Germinal center (tissue), 1 donor: ENCODE measurements at places on chromosomes 1 and 21.

DNA sequence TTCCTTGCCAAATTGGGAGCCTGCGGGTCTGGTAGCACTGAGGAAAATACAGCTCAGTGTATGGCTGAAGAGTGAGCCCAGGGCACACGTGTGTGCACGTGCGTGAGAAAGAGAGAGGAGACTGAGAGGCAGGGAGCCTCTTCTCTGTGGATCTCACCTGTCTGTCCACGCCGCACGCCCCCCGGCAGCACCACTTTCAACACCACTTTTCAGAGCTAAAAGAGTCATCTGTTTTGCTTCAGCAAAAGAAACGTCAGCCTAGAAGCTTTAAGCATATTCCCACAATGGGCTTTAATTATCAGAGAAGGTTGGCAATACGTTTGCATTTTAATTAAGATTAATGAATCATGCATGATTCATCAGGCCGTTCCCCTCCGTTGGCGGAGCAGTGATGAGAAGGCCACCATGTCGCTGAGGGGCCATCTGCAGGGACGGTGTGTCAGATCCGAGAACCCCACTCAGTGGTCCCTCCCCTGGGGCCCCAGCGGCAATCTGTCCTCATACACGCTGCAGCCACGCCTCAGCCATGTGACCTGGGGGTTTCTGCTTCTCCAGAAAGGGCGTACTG lies 56.8 kb downstream of the SIK1 start:
- no peak for DNase-seq

GRCh38 chr1:186905561-186905960 lies 76.8 kb downstream of the PLA2G4A start:
- no peak for DNase-seq

- DNase-seq, result no peak
These were observed 113.4 kb downstream of the DISP1 start for GRCh38 chr1:222928212-222928611.

DNA sequence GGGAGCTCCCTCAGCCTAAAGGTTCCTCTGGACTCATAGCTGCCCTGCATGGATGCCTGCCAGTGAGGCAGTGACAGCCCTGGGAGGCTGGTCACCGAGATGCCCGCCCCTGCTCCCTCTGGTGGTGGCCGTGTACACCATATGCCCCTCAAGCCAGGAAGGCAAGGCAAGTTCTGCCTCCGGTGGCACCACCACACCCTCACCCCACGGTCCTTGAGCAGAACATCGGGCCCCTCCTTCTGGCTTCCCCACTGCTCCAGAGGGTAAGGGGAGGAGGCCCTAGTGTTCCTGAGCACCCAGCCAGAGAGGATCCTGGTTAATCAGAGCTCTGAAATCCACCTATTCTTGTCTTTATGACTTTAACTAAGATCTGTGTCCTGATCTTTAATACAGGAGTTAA lies 1.5 kb upstream of the S100A14 start:
- DNase-seq, result peak; percentile 60

GRCh38 chr1:3052501-3052900 lies 16.5 kb upstream of the PRDM16 start:
- DNase-seq, result no peak

- no peak for DNase-seq
These were observed 30.0 kb upstream of the SLC19A1 start for GRCh38 chr21:45572231-45572630.

DNA sequence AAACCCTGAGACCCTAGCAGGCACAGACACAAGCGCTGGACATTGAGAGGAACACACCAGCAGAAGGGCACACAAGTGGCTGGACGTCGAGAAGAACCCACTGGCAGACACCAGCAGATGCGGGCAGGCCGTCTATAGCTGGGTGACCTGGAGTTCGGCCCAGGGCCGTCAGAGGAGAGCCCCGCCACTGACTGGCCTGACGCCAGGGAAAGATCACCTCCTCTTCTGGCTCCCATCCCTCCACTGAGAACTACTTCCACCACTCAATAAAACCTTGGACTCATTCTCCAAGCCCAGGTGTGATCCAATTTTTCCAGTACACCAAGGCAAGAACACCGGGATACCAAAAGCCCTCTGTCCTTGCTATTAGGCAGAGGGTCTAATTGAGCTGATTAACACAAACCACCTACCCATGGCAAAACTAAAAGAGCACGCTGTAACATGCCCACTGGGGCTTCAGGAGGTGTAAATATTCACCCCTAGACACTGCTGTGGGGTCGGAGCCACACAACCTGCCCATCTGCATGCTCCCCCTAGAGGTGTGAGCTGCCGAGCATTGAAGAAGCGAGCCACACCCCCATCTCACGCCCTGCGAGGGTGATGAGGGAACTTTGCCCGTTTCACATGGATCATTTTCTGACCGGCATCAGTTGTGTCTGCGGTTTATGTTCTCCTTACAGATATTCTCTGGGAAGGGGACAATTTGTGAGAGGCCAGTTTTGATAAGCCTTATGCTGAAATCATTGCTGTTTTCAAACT lies 104.8 kb downstream of the HLX start:
- DNase-seq, result no peak

DNA sequence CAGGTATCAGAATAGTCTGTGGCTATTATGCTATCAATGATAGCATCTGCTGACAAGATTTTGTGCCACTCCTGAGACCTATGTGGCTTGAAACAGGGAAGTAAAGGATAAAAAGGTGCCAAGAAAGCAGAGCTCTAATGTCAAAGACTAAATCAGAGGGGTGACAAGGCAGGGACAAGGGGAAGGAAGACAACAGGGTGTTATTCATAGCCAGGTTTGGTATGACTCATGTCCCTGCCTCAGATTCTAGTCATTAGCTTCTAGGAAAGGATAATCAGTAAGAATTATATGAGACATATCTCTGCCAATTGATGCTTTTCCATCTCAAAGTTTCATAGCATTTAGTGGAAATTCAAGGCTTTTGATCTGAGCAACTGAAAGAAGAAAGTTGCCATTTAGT lies 31.8 kb upstream of the PLD5 start:
- DNase-seq, result no peak

- no peak for DNase-seq
These were observed 189.8 kb upstream of the LYPLAL1 start for GRCh38 chr1:218983848-218984247.

GRCh38 chr1:162627662-162628296 lies 4.5 kb upstream of the DDR2 start:
- DNase-seq, result no peak

DNA sequence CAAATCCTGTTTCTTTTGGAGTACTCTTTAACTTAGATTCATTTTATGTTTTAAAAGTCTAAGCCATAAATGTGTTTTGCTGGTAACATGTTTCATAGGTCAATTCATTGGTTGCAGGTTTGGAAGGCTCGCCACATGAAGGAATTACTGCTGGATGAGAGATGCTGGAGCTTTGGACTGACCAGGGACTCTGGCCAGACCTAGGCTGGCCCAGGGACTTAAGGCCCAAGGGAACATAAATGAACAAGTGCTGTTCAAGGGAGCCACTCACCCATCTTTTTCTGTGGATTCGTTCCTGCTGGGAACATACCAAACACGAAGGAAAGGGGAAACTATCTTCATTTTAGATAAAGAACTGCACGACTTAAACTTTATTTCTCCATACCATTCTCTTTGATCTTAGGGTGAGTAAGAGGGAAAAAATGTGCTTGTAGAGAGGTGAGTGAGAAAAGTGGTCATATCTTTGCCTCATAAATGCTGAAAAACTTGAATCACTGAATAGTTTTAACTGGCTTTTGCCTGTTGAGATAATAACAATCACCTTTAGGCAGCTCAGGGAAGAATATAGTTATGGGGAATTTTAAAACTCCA lies 15.3 kb upstream of the SHCBP1L start:
- DNase-seq, result no peak

DNA sequence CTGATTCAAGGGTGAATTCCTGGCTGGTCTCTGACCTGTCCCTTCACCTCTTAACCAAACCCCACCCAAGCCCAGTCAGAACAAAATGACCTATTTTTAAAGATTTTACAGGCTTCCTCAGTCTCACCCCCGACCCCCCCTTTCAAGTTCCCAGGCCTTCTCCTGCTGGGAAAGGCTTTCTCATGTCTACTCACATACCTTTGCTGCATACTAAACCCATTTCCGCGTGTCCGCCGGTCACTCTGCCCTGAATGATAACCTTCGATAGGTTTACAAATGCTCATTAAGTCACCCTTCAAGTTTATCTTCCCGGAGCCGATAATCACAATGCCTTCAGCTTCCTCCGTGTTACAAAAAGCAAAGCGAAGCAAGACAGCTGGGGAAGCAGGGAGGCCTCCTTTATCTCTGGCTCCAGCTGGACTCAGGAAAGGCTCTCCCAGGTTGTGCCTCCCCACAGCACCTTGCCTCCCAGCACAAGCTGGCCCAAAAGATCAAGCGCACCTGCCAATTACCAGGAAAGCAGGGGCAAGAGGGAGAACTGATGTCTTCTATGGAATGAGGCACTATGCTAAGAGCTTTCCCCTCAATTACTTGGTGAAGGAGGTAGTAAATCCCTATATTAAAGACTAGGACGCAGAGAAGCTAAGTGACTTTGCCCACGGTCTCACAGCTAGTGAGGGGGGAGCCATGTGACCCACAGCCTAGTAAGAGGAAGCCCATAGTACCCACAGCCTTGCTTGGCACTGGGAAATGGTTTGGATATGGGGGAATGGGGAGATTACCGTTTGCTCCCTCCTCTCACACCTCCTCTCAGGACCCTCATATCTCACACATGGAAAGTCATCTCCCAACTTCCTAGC lies 15.9 kb downstream of the SMIM12 start:
- DNase-seq, result no peak

GRCh38 chr1:108691128-108691941 lies 775 bp upstream of the PRPF38B start:
- no peak for DNase-seq

- no peak for DNase-seq
These were observed 6.4 kb downstream of the RIPK4 start for GRCh38 chr21:41760411-41760810.

GRCh38 chr1:92711473-92712165 lies 73.3 kb downstream of the EVI5 start:
- DNase-seq, result no peak

- no peak for DNase-seq
These were observed 485.3 kb upstream of the PTBP2 start for GRCh38 chr1:96236156-96236739.

DNA sequence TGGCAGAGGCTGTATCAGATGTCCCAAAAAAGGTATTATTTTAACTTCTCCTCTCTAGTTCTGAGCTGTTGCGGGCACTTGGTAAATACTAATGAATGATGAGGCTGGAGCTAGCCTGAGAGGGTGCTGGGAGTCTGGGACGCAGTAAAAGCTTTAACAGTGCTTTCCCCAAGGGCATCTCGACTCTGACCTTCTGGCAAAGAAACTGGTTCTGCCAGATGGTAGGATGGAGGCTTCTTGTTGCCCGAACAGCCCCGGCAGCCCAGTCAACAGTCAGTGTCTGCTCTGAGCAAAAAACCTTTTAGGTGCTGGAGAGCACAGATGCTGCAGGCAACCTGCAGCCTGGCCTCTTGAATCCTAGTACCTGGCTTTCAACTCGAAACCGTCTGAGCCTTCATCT lies 2.5 kb upstream of the PNRC2 start:
- no peak for DNase-seq

DNA sequence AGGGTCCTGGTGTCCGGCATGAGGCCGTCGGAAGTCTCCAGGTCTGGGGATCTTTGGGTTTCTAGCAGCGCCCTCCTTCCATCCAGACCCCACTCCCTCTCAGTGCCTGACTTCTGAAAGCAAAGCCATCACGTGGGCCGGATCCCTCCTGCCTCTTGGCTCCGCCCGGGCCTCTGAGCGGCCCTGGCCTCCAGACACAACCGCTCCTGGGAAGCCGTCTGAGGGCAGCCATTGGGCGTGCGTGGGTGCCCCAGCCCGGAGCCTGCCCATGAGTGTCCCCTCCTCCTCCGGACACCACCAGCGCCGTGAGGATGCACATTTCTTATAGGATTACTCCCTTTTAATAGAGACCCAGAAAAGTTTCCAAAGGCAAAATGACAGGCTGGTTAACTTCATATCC lies 137.0 kb upstream of the ARHGEF16 start:
- no peak for DNase-seq

DNA sequence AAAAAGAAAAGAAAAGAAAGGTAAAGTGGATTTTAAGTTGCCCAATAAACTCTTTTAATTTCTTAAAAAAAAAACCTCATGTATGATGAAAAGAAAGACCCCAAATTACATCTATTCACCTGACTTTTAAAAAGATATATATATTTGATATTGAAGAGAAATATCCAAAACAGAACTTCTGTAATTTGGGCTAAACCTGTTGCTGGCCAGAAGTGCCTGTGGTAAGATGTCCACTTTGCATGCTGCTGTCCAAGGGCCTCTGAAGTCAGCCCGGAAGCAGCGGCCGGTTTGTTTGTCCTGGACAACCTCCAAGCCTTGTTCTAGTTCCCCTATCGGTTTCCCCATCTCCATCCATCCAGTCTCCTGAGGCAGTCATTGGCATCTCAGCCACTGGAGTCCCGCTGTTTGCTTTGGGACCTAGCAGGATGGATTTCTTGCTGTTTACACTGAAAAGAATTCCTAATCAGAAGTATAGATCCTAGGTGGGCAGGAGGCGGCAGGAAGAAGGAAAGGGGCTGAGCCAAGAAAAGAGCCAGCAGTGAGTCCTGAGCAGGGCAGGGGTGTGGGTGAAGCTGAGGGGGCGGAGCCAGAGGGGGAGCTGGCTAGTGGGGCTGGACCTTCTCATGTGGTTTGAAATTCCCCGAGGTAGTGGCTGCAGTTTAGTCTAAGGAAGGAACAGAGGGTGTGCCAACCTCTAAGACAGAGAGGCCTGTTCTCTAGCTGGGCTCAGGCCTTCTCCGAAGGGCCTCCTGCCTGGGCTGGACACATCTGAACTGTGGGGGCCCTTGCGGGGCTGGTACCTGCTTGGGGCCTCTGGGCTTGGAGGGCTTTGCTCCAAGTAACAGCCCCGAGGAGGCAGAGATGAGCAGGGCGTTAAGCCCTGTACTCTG lies 3.3 kb downstream of the NCMAP start:
- no peak for DNase-seq

- no peak for DNase-seq
These were observed 188.9 kb upstream of the MAP1LC3C start for GRCh38 chr1:242187816-242188215.

- DNase-seq, result no peak
These were observed 10.0 kb downstream of the LRRC53 start for GRCh38 chr1:74502432-74502831.

GRCh38 chr1:15004396-15004795 lies 149.2 kb upstream of the TMEM51 start:
- DNase-seq, result no peak

GRCh38 chr1:173332026-173332425 lies 124.9 kb upstream of the TNFSF4 start:
- no peak for DNase-seq

DNA sequence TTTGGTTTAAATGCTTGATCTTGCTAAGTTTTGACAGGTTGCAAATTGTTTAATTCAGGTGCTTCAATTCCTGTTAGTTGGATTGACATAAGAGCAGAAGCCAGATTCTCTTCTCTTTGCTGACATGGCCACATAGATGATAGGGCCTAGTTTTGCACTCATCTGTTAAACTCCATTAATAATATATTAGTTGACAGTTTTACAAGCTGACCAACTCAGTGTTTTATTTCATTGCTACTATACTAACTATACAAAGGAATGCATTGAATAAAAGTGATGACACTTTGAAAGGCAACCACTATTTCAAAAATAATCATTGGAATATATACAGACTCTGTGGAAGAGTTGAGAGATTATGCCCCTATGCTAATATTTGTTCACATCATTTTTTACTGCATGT lies 255.6 kb upstream of the DPYD start:
- DNase-seq, result no peak

GRCh38 chr1:12692967-12693782 lies 22.7 kb upstream of the AADACL3 start:
- no peak for DNase-seq
